CD4-positive, alpha-beta T cell treated with Interleukin-21 for 1 hour (primary cell): ENCODE measurements at places on chromosomes 16 and 17.

GRCh38 chr17:82216301-82217119 lies 3.9 kb upstream of the CCDC57 start:
- peak; percentile 68 for DNase-seq

DNA sequence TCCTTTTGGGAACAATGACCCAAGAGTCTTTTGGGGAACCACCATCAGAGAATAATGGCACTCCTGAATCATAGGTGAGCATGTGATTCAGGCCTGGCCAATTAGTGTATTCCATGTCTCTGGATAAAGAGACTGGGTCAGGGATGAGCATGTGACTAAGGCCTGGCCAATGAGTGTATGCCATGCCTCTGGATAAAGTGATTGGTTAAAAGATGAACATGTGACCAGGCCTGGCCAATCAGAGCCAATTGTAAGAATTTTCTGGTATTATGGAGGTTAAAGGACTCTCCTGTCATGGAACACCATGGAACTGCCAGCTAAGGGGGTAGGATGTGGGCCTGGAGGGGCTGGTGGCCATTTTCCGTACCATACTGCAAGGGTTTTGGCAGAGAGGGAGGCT lies 194.3 kb downstream of the C16orf78 start:
- DNase-seq, result no peak

DNA sequence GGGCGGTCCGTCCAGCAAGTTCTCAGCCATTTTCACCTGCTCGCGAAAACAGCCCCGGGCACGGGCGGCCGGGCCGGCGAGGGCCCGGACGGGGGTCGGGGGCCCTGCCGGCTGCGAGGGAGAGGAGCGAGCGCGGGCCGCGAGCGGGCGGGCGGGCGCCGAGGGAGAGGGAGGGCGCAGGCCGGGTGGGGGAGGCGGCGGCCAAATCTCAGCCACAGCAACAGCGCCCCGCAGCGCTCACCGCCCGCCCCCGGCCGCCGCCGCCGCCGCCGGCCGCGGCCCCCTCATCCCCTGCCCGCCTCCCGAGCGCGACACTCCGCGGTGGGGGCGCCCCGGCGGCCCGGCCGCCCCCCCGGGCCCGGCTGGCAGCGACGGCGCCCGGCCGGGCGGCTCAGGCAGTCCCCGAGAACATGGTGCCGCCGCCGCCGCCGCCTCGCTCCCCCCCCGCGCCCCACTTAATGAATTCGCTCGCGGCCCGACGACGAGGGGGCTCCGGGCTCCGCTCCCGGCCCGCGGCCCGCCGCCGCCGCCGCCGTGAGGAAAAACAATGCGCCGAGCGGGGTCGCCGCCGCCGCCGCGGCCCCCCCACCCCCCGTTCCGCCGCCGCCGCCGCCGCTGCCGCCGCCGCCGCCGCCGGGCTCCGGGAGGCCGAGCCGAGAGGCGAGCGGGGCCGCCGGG lies 487 bp downstream of the CREBBP start:
- peak; percentile 74 for DNase-seq

GRCh38 chr17:34884597-34884996 lies 76.7 kb downstream of the CCT6B start:
- DNase-seq, result no peak

DNA sequence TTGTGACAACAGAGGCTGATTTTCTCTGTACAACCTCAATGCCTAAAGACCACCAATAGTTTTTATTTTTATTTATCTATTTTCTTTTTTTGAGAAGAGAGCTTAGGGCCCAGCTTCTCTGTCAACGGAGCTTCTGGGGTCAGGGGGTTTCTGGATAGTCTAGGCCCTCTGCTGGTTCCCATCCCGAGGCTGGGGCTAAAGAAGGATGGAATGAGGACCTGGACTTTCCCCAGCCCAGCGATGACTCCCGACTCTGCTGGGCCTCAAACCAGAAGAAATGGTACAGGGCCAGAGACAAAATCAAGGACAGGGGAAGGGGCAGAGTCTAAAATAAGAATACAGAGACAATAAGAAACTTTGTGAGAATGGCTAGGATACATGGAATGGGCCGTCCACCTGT lies 5.7 kb upstream of the TSPOAP1 start:
- DNase-seq, result no peak
